Stimulated activated CD8-positive, alpha-beta memory T cell treated with anti-CD3 and anti-CD28 coated beads, Interleukin-2, amount 100 ng/mL, for 1 hour (primary cell): ENCODE measurements at places on chromosomes 5 and 9.

DNA sequence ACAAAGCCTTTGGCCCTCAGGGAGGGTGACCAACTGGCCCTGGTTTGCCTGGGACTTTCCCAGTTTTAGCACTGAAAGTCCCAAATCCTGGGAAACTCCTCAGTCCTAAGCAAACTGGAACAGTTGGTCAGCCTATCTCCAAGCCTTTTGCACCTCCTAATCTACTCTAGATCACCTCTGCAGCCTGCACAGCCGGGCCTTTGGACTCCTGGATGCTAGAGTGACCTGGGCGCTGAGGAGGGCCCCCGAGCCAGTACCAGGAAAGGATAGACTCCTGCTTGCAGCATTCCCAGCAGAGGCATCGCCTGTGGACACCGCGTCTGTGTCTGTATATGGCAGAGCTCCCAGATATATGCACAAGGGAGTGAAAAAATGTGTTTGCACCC, 15.1 kb downstream of the IRF1 start:
- DNase-seq = no peak

DNA sequence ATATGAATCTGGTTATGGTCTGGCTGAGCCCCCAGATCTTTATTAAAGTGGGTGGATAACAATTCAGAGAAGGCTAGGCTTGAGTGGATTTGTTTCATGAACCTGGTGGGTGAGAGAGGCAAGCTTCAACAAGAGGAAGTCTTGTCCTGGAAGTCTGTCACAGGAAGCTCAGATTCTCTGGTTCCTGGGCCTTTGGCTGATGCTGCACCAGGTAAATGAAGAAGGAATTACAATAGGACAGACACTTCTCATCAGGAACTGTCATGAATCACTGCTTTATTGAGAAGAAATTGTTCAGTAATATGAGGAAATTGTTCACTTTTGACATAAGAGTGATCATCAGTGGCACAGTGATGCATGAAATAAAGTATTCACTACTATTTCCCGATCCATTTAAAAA, 167.6 kb upstream of the ELL2 start:
- DNase-seq = no peak

GRCh38 chr5:1734271-1734907, 65.2 kb downstream of the MRPL36 start:
- no peak for DNase-seq

- DNase-seq = no peak
Measured at GRCh38 chr9:120978987-120979386, 52.4 kb upstream of the TRAF1 start.

DNA sequence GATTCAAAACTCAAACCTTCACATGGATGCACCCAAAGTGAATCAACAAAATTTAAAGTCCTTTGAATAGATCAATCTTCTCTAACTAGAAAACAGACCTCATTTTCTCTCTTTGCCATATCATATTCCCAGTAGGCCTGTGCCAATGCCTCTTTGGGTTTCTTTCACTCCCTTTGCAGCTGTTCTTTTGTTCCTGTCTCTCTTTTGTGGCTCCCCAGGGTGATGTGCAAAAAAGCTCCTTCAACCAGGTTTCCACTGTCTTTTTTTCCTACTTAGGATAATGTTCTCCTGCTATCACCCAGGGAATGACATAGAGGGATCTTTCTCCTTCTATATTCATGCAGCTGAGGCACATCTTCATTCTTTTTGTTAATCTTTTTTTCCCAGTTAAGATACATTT, 54.6 kb downstream of the MARCHF3 start:
- no peak for DNase-seq

DNA sequence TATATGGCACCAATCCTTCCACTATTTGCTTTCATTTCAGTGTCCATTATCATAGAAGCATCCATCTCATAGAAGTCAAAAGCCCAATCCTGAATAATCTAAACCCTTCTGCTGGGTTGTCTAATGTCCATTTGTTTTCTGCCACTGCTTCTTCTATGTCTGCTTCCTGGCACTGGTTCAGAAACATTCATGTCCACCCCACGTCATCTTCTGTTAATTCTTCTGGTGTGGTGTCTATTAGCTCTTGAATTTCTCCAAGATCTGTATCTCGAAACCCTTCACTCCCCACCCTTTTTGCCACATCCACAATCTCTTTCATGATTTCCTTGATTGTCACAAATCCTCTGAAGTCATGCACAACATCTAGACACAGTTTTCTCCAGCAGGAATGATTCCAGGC, 23.2 kb upstream of the GOLGA1 start:
- no peak for DNase-seq

- DNase-seq = no peak
Measured at GRCh38 chr5:156623381-156624040, 226.6 kb upstream of the PPP1R2B start.

GRCh38 chr5:133779828-133780475, 167.6 kb upstream of the FSTL4 start:
- DNase-seq = no peak

DNA sequence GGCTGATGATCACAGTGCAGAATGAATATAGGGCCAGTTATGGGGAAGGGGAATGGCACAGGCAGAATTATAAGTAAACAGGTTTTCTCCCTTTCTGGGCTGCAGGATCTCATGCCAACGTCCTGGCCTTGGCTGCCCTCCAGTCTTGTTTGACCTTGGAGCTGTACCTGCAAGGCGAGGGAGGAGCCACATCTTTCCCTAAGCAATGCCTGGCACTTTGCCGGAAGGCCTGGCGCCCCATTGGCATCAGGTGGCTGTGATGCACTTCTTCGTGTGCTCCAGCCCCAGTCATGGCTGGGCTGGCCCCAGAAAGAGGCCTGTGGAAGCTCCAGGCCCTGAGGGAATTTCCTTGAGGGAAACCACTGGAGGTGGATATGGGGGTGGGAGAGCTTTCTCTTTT, 16.7 kb upstream of the IQGAP2 start:
- DNase-seq = no peak

DNA sequence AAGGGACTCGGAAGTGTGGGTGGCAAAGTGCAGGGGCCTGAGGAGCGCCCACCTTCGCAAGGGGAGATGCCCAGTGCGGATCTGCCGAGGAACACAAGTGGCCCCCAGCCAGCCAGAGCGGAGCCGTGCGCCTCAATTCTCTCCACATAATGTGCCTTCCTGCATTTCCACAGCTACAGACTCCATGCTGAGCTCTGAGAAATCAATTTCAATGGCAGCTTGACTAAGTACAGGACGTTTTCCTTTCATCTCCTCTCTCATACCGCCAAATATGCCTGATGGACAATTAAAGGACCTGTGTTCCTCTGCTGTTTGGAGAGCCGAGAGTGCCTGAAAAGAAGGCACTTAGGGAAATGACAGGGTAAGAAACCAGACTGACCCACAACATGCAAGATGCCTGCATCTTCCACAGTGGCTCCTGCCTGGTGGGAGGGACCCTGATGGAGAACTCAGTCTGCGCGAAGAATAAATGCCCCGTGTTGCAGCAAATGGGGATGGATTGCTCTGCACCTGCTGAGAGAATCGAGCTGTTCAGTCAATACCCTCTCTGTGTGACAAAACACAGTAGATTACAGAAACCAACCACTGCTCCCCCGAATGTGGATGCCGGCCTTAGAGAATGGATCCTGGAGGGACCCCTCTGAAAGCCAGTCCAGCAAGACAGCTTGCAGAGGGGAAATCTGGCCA, 38.6 kb upstream of the OLFM1 start:
- no peak for DNase-seq

GRCh38 chr9:91207397-91207728, 154.4 kb downstream of the AUH start:
- DNase-seq = no peak

GRCh38 chr9:136963341-136963740, 11.3 kb downstream of the LCN12 start:
- no peak for DNase-seq

GRCh38 chr9:131595696-131596429, 50.5 kb downstream of the PRRT1B start:
- DNase-seq = no peak

GRCh38 chr5:32852535-32852934, 141.4 kb downstream of the NPR3 start:
- no peak for DNase-seq

GRCh38 chr9:114487607-114488300, 17.5 kb downstream of the WHRN start:
- no peak for DNase-seq

- no peak for DNase-seq
Measured at GRCh38 chr9:119252671-119253299, 116.5 kb downstream of the BRINP1 start.

DNA sequence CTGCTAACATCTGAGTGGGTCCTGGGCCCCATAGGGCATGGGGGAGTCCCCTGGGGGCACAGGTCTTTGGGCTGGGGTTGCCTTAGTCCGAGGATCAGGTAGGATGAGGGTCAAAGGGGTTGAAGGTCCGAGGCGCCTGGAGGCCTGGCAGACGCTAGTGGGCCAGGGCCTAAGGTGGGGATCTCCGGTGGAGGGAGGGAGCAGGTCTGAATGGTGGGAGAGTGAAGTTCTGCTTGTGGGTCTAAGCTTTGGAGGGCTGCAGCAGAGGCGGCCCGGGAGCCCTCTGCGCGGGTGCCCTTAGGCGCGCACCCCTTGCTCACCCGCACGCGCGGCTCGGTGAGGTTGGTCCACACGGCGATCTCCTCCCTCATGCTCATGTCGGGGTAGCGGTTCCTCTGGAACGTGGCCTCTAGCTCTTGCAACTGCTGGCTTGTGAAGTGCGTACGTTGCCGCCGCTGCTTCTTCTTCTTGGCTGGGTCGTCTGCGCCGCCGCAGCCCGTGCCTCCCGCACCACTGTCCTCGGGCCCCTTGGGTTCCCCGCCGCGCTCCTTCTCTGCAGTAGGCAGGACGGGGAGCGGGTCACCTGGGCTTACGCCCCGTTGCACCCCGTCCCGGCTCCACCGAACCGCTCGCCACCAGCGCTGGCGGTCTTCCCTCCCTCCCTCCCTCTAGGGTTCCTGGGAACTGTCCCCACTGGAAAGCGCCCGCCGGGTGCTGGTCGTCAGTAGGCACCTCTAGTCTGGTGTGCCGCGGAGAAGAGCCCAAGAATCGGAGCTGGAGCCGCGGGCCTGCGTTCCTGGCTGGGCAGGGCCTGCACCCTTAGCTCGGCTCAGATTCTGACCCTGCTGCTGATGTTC, 2.8 kb downstream of the PITX1 start:
- DNase-seq = no peak

- no peak for DNase-seq
Measured at GRCh38 chr9:85055506-85056202, 386.1 kb downstream of the NTRK2 start.

- DNase-seq = no peak
Measured at GRCh38 chr5:14487897-14488570, 93.6 kb upstream of the OTULINL start.

DNA sequence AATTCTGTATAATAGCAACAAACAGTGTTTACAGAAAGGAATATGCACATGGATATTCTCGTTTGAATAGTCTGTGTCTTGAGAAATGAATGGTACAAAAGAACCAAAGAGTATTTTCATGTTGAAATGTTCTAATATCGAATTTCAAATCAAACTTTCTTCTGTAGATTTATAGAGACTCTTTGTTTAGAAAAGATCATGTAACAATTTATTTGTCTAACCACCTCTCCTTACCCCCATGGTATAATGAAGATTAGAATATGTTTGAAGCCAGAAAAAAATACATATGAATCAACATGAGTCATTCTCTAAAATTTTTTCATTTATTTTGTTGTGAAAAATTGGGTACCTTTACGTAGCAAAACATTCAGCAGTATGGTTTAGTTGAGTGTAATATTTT, 285.6 kb downstream of the PRR16 start:
- DNase-seq = no peak

GRCh38 chr5:169004551-169004950, 296.4 kb downstream of the SLIT3 start:
- no peak for DNase-seq

GRCh38 chr9:119451426-119451825, 82.2 kb upstream of the BRINP1 start:
- no peak for DNase-seq

- no peak for DNase-seq
Measured at GRCh38 chr5:179455320-179455719, 95.0 kb upstream of the RUFY1 start.

- no peak for DNase-seq
Measured at GRCh38 chr5:131649161-131649560, 14.1 kb upstream of the RAPGEF6 start.

DNA sequence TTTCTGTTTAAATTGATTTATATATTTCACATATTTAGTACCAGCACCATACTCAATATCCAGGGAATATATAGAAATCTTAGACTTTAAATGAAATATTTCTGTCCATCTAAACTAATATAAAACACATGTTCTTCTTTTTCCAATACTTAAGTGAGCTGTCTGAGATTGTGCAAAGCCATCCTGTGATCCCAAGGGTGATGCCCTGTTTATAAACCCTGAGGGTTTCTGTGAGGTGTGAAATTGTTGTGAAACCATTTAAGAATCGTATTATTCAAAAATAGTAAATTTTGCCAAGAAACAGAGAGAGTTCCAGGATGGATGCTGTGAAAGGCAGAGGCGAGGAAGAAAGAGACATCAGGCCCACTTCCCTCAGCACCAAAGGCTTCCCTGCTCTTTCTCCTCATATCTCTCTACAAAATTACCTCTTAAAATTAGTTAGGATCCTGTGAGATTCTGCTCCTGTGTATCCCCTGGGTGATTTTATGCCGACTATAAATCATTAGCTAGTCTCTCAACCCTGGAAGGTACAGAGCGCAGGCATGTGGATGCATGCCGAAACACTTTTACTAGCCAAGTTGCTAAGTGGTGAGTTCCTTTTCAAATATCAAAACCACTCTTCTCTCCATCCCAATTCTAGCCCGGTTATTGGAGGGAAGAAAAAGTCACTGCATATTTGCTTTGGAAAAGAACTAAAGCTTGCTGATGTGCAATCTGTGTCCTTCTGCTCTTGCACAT, 183.0 kb downstream of the GLIS3 start:
- no peak for DNase-seq
